Hematopoietic multipotent progenitor cell treated with erythropoietin and hydrocortisone succinate and interleukin-3 and kit ligand, for 8 days (in vitro differentiated cells): ENCODE measurements at places on chromosomes 13 and 19.
A peak's percentile ranks its signal among the peaks of the same experiment; 100 is the strongest.

- DNase-seq, result no peak
Observed at GRCh38 chr19:39410017-39410830, 2.2 kb upstream of the PLEKHG2 start.

DNA sequence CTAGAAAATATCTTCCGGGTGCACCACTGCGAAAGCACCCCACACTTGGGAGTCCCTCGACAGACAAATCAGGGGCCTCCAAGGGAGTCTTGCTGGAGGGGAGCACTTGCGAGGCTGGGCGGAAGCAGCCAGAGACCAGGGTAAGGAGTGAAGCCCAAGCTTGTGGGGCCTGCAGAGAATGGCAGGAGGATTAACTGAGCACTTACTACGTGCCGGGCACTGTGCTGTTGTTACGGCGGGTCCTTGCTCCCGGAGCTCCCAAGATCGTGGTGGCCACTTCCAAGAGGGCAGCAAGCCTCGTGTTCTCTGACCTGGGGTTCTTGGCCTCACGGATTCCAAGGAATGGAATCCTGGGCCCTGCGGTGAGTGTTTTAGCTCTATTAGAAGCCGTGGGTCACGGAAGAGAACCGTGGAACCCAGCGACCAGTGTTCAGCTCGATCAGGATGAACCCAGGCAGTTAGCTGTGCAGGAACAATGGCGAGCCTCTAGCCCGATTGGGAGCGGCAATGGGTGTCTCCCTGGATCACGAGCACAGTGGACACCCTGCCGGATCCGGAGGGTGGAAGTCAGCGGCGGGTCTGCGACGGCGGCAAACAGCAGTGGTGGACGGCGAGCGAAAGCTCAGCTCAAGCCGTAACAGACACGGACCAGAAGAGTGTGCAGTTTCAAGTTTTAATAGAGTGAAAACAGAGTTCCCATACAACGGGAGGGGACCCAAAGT is 9.6 kb downstream of the TTYH1 start:
- DNase-seq, result no peak

DNA sequence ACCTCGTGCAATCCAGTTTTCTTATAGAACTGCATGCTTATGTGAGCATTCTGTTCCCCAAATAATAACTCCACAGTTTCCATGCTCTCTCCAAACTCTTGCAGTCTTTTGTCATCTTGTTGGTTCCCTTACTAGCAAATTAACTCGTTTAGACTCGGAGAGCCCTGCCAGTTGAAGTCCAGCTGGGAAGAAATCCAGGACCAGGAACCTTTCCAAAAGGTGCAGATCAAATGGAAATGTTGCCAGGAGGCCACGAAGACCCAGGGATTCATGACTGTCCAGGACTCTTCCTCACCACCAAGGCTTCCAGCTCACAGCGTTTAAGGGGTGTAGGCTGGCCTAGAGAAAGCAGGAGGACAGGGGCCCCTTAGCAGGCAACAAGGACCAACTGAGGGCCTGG is 2.1 kb upstream of the TDRD12 start:
- no peak for DNase-seq

DNA sequence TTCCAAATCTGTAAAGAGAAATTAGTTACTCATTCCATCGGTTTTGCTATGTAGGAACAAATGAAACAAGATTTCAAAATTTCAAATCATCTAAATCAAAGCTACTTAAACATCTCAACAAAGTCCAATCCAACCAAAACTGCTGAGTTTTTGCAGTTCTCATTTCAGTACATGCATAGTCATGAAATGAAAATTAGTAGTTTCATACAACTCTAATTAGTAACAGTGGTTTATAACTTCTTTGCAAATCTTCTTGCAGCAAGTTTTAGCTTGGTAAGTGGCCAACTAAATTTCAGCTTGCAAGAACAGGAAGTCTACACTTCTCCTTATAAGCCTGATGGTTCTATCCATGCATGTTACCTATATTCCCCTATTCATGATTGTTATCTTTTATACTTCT is 75.6 kb downstream of the SPRY2 start:
- no peak for DNase-seq

GRCh38 chr19:2648528-2648937 is 54.0 kb downstream of the GNG7 start:
- peak; percentile 78 for DNase-seq

GRCh38 chr19:11261971-11262839 is at the start of gene DOCK6:
TSS of gene DOCK6 (minus strand) at chr19:11262524. CDS start at chr19:11262440, 84 bp downstream.
- DNase-seq, result no peak

- DNase-seq, result no peak
Observed at GRCh38 chr13:104530741-104531140, 1464.5 kb upstream of the SLC10A2 start.

DNA sequence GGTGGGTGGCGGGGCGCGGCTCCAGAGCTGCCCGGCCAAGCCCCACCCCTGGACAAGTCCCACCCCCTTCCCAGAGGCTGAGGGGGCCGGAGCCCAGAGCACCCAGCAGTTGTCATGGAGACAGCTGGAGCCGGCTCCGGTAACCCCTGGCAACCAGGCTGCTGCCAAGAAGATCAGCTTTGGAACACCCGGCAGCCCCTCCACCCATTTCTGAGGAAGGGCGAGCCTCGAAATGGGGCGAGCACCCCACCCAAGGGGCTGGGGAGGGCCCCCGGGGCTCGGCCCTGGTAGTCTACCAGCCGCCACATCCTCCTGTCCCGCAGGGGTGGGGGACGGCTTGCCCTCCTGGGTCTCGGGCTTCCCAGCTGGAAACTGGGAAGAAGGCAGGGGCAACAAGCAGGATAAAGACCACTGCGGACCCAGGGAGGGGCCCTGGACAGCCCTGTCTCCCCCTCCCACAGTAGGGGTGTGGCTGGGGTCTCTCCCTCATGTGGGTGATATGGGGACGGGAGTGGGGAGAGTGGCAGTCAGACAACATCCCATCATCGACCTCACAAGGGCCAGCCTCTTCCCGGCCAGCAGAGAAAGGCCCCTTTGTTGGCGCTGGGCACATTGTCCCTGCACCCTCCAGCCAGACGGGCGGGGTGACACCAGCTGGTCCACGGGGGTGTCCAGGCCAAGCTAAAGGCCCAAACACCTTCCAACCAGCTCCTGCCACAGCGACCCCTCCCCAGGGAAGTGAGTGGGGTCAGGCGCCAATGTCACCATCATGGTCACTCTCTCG is 1.5 kb downstream of the CERS1 start:
- peak; percentile 34 for DNase-seq

GRCh38 chr13:23574421-23575145 is 4.4 kb downstream of the TNFRSF19 start:
- DNase-seq, result no peak

- DNase-seq, result no peak
Observed at GRCh38 chr13:51764184-51765141, 39.5 kb downstream of the DHRS12 start.

GRCh38 chr13:32228330-32229041 is 86.7 kb downstream of the ZAR1L start:
- DNase-seq, result no peak
